ENCODE measurements at places on chromosomes 6 and 20. TPM values are rescaled to one million over a fixed set of nuclear protein-coding genes. Genes with fewer than 3 reads are reported as not detected.

BCAS1 gene
- total RNA-seq = not detected

DNA sequence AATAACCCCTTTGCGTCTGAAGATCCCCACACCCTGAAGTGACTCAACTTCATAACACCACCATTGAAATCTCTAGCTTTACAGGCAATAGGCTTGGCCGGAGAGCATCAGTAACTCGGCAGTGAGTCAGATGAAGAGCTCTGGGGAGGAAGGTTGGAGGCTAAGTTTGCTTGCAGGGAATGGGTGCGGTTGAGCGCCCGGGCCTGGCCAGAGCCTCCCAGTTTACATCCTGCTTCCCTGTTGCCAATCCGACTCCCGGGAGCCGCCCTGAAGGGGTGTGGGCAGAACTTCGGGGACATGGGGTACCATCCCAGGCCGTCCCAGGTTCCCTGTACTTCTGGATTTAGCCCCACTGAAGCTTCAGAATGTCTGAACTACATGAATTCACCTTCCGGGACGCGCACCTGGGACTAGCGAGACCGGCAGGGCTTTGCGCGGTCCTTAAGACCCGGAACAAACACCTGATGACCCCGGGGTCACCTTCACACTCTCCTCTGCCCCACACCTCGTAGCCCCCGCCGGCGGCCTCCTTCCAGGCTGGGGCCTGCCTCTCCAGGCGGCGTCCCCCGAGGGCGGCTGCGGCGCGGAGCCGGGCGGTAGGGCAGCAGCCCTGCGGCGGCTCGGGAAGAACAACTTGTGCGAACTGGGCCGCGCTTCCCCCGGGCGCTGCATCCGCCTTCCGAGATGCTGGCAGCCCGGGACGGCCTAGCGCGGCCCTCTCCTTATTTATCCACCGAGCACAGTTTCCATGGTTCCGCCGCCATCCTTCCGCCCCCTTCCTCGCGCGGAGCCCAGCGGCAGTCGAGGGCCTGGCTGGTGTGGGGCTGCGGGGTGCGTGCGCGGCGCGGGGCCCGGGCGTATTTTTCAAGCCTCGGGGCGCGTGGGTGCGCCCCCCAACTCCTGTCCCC is 56.6 kb upstream of the RREB1 start:
- peak; percentile 40 for DNase-seq

ZNF311 gene
- 0.53 TPM for total RNA-seq

CBLN4 gene
- not detected for total RNA-seq

CST5 gene
- not detected for total RNA-seq

DNA sequence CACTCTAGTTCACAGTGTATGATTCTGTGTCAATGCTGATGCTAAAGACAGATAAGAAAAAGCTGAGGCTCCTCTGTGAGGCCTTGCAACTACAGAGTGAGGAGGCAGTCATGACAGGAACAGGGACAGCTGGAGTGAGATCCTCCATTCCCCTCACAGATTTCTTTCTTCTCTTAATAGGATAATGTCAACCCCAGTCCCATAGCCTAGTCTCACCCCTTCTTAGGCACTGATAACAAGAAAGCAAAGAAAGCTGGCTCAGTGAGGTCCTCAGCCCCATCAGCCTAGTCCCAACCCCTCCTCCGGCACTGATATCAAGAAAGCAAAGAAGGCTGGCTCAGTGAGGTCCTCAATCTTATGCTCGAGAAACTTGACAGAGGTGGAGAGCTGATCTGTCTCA is 2.1 kb upstream of the PTCHD4 start:
- no peak for DNase-seq

DNA sequence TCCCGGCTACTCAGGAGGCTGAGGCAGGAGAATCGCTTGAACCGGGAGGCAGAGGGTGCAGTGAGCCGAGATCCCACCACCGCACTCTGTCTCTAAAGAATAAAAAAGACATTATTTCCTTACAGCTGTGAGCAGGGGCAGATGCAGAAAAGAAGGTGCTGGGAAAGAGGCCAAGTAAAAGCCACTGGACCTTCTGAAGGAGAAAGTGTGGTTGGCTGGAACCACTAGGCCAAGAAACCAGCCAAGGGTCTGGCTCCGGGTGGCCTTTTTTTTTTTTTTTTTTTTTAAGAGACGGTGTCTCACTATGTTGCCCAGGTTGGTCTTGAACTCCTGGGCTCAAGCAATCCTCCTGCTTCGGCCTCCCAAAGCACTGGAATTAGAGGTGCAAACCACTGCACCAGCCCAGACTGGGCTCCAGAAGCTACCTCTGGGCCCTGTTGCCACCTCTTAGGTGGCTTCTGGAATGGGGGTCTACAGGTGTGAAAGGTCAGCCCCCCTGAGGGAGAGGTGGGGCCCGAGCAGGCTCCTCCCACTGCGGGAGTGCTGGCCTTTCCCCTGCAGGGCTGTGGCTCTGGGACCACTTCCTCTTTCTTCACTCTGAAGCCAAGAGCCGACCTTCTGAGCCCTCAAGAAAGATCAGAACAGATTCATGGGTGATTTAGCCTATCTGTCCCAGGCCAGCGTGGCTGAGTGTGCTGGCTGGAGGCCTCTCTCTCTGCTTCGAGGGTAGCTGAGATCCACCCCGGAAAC is at the start of gene FGD2:
Gene FGD2 (plus strand): TSS at position 595 of the 750 bp plus-strand sequence. CDS start 163 bp downstream, outside the sequence.
- DNase-seq = no peak

DNA sequence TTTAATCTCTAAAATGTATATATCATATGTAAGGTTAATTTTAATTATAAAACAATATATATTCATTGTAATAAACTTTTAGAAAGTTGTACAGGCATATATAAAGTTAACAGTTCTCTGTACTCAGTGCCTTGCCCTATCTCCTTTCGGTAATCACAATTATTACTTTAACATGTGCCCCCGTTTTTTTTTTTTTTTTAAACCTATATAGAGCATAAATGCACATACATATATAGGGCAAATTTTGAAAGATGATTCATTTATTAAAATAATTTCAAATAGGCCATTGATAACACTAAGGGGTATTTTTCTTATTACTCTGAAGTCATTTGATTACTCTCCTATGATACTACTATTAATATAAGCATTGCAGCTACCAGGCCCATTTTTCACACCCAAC is 1.9 kb downstream of the ASF1A start:
- no peak for DNase-seq

IL17F gene
- total RNA-seq = 6.2 TPM

DNA sequence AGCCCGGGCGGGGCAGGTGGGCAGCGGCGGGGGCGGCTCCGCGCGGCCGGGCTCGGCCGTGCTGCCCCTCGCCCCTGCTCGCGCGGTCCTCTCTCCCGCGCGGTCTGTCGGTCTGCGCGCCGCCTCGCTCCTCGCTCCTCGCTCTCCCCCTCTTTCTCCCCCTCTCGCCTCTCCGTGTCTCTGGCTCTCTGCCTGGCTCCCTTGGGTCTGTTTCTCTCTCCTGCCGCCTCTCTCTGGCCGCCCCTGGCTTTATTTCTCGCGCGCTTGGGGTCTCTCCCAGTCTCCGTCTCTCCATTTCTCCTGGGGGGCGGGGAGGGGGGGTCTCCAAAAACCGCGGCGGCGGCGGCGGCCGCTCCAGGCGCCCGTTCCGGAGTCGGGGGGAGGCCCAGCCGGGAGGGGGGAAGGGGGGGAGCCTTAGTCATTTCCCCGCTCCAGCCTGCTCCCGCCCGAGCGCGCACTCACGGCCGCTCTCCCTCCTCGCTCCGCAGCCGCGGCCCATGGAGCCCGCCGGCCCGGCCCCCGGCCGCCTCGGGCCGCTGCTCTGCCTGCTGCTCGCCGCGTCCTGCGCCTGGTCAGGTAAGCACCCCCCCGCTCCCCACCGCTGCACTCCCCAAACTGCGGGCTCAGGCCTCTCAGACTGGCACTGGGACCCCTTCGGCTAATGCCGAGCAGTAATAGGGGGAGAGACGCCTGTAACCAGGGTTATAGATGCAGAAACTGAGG is at the start of gene SIRPA:
Gene SIRPA (plus strand): TSS at position 457 of the 723 bp plus-strand sequence. CDS start 41 bp downstream, at position 498.
- no peak for DNase-seq

DNA sequence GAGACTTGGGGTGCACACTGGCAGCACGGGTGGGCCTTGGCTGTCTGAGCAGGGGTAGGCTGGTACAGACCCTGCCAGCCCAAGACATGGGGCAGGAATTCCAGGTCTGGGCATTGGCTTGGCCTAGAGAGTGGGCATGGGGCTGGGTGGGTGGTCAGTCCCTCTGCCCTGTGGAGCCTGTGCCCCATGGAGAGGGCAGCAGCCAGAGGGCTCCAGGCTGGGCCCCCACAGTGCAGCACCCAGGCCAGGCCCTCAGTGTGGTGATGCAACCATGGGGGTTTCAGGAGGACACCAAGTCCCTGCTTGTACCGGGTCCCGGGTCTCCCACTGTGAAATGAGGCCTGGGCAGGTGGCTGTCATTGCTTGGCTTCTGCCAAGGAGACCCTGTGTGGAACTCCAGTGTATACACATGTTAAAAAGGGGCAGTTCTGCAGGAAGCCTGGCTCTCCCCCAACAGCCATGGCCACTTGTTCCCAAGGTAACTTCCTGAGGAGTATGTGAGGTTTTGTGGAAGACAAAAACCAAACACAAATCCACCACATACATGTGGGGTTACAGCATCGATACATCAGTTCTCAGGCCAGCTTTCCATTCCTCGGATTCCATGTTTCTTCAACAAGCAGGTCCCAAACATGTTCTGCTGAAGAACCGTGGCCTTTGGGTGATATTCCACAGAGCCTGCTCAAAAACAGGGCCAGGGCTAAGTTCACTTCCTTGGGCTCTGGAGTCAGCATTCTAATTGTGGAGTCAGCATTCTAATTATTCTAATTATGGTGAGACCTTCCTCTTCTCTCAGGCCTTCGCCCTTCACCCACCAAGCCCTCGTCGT is 77.3 kb downstream of the DACT2 start:
- DNase-seq = no peak

DNA sequence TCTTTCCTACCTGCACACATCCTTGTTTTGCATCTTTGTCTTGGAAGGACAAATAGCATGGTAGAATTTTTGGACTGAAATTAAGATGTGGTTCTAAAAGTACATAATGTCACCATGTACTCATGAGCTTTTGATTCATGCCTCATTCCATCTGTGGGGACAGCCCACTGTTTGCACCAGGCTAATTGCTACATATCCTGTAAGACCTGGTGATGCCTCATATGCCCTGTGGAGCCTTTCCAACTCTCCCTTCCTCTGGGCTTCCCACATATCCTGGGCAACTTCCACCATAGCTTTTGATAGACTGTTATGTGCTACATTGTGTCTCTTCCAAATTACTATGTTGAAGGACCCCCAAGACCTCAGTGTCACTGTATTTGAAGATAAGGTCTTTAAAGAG is 213.6 kb upstream of the PREP start:
- DNase-seq = no peak

- peak; percentile 71 for DNase-seq
Measured at GRCh38 chr6:37102299-37103168, 67.4 kb upstream of the PIM1 start.

TRIM31 gene
- not detected for total RNA-seq

DNA sequence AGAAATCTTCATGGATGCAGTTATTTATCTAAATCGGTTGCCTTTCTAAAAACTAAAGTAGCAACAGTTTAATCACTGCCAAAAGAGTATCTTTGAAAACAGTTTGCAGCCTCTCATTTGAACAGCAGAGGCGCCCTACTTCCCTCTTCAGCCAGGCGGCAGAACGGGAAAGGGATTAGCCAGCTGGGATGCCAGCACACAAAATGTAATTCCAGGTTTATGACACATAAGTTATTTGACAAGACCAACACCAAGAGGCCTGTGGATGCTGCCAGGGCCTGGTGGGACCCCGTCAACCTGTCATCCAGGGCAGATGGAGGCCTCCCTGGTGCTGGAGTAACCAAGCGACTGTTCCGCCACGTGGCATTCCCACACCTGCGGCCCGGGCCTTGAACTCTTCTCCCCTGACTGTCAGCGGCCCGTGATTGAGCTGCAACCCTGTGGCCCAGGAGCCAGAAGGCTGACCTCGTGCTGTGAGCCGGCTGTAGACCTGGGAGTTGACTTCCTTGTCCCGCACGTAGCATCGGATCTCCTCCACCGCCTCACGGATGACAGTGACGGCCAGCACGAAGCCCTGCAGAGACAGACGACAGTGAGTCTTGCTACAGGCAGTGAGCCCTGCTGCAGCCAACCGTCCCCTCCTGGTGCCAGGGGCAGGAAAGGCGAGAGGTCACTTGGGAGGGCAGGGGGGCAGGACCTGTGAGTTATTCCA is 55.5 kb downstream of the ATP9A start:
- DNase-seq = no peak
